Mesothelial cell of epicardium (in vitro differentiated cells): ENCODE measurements at places on chromosomes 6 and 20. TPM values are rescaled to one million over a fixed set of nuclear protein-coding genes. Genes with fewer than 3 reads are reported as not detected.

GRCh38 chr6:100426241-100426640 lies 38.5 kb downstream of the SIM1 start:
- DNase-seq: no peak

The NINL gene
- 79.4 to 85.9 TPM (median 83.5 TPM) in 3 replicates for total RNA-seq

DNA sequence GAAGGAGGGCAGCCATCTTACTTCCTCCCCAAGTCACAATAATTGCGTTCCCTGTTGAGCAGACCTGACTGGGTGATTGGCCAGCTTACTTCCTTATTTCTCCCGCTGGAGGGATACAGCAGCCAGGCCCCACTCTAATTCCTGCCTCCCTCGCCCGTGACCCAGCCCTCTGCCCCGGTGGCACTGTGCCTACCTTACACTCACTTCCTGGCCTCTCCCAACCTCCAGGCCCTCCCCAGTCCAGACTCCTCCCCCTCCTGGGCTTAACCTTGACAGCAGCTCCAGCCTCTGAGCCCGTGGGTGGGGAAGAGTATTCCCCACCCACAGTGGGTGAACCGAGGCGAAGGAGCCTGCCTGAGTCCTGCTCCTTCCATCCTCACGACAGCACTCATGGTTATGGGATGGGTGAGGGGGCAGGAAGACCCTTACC lies 3.0 kb downstream of the BAK1 start:
- no peak for DNase-seq

The GPR6 gene
- total RNA-seq: not detected in 3 replicates

DNA sequence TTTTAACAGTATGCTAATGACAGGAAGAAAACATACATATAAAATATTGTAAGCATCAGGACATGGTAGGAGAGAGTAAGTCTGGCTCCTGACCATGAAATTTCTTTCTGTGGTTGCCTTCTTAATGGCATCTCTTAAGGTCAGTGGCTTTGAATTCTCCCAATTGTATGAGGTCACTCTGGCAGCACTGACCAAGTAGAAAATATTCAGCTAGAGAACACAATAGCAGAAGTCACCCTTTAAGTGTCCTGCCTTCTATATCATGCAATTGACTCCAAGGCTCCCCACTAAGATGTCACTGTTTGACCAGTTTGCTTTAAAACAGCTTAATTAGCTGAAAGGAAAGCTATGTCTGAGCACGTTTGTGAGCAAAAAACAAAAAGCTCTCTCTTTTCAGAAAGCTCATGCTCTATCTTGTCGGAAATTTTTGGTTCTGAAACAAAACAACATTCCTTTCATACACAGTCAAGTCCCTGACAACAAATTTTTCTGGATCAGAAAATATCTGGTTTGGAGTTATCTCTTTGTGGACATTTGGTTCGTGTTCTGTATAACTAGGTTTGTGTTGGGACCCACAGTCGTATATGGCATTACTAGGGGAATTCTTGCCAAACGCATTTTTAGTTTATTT lies 120.9 kb upstream of the IFNGR1 start:
- no peak for DNase-seq

DNA sequence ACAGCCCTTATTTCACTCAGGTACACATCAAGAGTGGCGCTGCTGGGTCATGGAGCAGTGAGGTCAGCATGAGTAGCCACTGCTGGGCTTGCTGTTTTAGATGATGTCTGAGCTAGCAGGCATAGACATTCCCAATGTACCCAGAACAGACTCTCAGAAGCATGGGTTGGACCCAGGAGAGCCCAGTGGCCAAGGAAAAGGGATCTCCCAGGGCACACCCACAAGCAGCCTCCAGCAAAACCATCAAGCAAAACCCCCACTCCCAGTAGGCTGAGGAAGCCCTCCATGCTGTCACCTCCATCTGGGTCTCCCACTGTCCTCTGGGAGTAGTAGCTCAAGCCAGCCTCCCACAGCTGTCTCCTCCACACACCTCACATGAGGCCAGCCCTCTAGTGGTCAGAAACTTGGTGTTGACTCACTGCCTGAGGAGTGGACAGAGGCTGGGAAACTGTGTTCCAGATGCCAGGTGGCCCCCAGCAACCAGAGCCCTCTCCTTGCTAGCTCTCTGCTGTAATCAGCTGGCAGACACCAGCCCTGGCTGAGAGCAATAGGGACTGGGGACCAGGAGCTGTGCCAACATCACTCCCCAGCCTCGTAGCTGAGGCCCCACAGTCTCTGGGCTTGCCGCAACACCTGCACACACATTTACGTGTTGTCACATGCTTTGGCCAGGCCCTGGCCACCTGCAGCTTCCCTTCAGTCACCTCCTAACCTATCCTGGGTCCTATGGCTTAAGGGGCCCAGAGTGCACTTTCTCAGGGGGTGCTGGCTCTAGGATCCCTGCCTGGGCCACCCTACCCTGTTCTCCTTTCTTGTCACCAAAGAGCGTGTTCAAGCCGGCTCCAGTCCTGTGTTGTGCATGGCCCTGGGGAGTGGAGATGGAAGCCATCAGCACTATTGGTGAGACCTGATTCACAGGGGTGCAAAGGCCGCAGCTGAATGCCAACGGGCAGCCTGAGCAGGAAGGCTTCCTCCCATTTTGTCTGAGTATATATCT lies 1.9 kb upstream of the AP5S1 start:
- DNase-seq: no peak

- DNase-seq: no peak
Observed at GRCh38 chr6:125951323-125951722, 5.2 kb upstream of the HINT3 start.

DNA sequence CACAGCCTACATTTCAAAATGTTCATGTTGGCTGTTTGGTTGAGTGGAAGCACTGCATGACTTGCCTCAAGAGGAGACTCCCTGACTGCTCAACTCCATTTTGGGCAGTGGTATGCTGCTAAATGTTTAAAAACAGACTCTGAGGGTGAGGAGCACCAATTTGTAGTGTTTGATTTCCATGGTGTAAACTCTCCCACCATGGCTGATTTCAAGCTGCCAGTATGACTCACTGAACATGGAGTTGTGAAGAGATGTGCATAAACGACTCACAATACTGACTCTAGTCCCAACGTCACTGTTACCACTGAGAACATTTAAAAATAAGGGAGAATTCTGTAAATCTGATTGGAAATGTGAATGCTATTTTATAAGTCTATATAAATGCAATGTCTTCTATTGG lies 70.4 kb downstream of the BACH2 start:
- no peak for DNase-seq

The PRDM13 gene
- not detected in 3 replicates for total RNA-seq

The QKI gene
- 129 to 138 TPM (median 133 TPM) in 3 replicates for total RNA-seq
